ENCODE measurements at places on chromosomes 3 and 15.
A peak's percentile ranks its signal among the peaks of the same experiment; 100 is the strongest.

GRCh38 chr3:23162934-23163333 is 40.2 kb upstream of the UBE2E2 start:
- DNase-seq, result no peak

- no peak for DNase-seq
These were observed 666.0 kb upstream of the NR2F2 start for GRCh38 chr15:95664450-95664849.

- DNase-seq, result no peak
These were observed 112.8 kb upstream of the BCL6 start for GRCh38 chr3:187858041-187858440.

DNA sequence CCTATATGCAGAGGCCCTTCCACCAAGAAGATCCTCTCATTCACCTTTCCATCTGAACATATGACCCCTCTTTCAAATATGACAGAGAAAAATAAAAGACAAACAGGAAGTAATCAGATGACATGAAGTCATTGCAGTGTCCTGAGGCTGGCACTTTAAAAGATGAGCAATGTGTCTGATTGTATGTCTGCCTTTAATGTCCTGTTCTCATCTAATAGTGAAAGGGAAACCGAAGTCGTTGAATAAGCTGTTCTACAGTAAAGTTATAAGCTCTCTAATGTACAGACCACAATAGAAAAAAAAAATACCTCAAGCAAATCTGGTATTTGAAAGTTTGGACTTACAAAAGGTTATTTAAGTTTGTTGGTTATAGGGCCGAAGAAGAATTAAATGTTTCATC is 243.0 kb downstream of the CLSTN2 start:
- DNase-seq, result no peak

- DNase-seq, result no peak
These were observed 9.3 kb downstream of the ARHGEF26 start for GRCh38 chr3:154130540-154130939.

DNA sequence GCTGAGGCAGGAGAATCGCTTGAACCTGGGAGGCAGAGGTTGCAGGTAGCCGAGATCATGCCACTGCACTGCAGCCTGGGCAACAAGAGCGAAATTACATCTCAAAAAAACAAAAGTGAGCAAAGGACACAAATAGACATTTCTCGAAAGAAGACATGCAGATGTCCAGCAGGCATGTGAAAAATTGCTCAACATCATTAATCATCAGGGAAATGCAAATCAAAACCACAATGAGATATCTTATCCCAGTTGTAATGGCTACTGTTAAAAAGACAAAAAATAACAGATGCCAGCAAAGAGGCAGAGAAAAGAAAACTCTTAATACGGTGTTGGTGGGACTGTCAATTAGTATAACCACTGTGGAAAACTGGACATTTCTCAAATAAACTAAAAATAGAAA is 20.9 kb downstream of the ASB7 start:
- no peak for DNase-seq

DNA sequence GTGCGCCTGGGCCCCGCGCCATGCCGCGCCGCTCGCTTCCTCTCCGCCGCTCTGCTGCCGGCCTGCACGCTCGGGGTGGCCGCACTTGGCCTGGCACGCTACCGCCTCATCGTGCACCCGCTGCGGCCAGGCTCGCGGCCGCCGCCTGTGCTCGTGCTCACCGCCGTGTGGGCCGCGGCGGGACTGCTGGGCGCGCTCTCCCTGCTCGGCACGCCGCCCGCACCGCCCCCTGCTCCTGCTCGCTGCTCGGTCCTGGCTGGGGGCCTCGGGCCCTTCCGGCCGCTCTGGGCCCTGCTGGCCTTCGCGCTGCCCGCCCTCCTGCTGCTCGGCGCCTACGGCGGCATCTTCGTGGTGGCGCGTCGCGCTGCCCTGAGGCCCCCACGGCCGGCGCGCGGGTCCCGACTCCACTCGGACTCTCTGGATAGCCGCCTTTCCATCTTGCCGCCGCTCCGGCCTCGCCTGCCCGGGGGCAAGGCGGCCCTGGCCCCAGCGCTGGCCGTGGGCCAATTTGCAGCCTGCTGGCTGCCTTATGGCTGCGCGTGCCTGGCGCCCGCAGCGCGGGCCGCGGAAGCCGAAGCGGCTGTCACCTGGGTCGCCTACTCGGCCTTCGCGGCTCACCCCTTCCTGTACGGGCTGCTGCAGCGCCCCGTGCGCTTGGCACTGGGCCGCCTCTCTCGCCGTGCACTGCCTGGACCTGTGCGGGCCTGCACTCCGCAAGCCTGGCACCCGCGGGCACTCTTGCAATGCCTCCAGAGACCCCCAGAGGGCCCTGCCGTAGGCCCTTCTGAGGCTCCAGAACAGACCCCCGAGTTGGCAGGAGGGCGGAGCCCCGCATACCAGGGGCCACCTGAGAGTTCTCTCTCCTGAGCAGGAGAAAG is 951 bp downstream of the GPR62 start:
- DNase-seq, result peak; percentile 11

GRCh38 chr3:34858067-34858660 is 781.2 kb upstream of the ARPP21 start:
- no peak for DNase-seq

- peak; percentile 39 for DNase-seq
These were observed 106.7 kb upstream of the SNRPN start for GRCh38 chr15:24848050-24848449.

DNA sequence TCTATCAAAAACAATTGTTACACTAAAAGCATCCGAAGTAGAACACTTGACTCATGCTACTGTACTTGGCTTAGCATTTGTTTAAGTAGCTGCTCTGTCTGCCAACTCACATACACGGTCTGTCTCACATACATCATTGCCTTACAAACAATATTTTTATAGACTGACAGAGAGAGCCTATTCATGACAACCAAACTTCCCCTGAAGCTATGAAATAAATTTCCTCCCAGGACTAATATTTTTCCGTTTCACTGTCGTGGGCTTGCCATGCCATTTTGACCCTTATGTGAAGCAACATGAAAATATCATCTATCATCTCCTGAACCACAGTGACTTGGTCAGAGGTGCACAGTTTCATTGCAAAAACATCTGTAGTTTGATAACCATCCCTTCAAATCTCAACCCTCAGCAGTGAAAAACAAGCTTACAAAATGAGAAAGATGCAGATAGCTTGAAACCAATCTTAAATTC is 66.5 kb upstream of the PYGO1 start:
- DNase-seq, result no peak

DNA sequence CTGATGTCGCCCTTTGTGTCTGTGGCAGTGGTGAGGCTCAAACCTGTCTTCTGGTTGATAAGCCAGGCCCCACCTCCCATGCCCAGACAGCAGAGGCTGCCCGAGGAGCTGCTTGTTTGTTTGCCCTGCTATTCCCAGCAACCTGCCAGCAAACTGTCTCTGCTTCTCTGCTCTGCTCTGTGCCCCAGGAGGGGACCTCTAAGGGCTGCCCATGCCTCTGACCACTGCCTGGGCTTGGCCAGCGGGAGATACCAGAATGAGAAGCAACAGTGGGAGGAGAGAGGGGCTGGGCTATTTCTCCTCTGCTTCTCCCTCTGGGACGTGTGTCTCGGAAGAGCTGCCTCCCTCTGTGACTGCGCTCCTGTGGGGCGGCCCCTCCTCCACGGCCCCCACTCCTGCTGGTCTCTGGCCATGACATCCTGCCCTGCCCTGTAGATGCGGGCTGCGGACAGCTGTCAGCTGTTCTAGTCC is 213.1 kb downstream of the RPLP1 start:
- no peak for DNase-seq

GRCh38 chr3:121627622-121628021 is 33.1 kb downstream of the HCLS1 start:
- no peak for DNase-seq

GRCh38 chr3:111691293-111691909 is 96.3 kb upstream of the ZBED2 start:
- peak; percentile 36 for DNase-seq

- no peak for DNase-seq
These were observed 1189.5 kb downstream of the ZPLD1 start for GRCh38 chr3:103624271-103624670.

GRCh38 chr3:127678611-127679533 is 6.1 kb downstream of the ABTB1 start:
- no peak for DNase-seq

- DNase-seq, result no peak
These were observed 616.9 kb downstream of the ZIC1 start for GRCh38 chr3:148026009-148026588.

GRCh38 chr15:61682891-61683735 is 377.1 kb downstream of the VPS13C start:
- no peak for DNase-seq

GRCh38 chr3:89101921-89102320 is 5.5 kb upstream of the EPHA3 start:
- no peak for DNase-seq

- DNase-seq, result no peak
These were observed 6.9 kb upstream of the PPP1R2 start for GRCh38 chr3:195549931-195550519.

- no peak for DNase-seq
These were observed 59.6 kb upstream of the GLCE start for GRCh38 chr15:69100821-69101220.

- no peak for DNase-seq
These were observed 110.9 kb downstream of the IQSEC1 start for GRCh38 chr3:12962292-12962691.

- no peak for DNase-seq
These were observed 97.0 kb upstream of the SNRPN start for GRCh38 chr15:24857763-24858162.

DNA sequence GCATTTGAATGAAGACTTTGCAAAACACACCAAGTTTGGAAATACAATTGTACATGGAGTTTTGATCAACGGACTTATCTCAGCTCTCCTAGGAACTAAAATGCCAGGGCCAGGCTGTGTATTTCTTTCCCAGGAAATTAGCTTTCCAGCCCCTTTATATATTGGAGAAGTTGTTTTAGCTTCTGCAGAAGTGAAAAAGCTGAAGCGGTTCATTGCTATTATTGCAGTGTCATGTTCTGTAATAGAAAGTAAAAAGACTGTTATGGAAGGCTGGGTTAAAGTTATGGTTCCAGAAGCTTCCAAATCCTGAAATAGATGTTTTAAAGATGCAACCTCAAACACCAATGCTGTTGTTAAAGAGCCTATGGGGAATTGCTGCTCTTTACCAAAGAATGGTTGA is 11.5 kb downstream of the HTD2 start:
- DNase-seq, result no peak

DNA sequence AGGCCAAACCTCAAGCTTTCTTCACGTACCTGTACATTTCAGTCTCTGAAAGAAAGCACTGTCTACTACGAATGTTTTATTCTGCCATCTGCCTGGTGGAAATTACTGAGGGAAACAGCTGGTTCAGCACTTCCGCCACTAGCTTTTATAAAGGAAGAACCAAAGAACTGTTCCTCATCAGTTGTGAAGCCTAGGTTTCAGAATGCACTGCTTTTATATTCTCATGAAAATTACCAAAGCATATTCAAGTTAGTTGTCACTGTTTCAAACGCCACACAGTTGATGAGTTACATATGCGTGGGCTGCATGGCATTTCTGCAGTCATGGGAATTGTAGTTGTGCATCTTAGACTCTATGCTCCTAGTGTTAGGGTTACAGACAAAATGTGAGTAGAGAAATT is 21.5 kb upstream of the ZBTB38 start:
- DNase-seq, result no peak

- DNase-seq, result no peak
These were observed 71.2 kb downstream of the RORA start for GRCh38 chr15:61157933-61158332.

DNA sequence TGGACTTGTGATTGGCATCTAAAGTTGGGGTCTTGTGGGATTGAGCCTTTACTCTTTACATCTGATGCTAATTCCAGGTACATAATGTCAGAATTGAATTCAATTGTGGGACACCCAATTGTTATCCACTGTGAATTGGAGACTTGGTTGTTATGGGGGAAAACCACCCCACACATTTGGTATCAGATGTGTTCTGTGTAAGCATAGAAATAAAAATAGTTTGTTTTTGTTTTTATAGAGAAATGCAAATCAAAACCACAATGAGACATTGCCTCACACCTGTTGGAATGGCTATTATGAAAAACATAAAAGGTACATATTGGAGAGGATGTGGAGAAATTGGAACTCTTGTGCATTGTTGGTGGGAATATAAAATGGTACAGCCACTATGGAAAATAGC is 58.5 kb downstream of the CPA3 start:
- DNase-seq, result no peak

- no peak for DNase-seq
These were observed 74.3 kb upstream of the TSEN2 start for GRCh38 chr3:12409684-12410596.

DNA sequence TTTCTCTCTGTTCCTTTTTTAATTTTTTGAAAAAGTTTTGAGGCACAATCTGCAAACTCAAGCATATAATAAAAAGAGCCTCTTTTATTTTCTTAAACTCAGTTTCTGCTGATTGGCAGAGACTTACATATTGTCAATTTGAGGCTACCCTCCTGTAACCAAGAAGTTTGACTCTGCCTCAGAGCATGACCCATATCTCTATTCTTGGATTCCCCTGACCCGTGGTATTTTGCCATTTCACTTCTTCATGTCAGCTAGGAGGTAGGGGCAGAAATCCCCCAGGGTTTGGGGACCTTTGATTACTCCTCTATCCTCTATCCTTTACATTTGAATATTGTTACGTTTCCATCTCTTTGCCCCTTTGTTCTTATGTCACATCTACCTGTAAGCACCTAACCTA is 479.1 kb upstream of the ALCAM start:
- no peak for DNase-seq

DNA sequence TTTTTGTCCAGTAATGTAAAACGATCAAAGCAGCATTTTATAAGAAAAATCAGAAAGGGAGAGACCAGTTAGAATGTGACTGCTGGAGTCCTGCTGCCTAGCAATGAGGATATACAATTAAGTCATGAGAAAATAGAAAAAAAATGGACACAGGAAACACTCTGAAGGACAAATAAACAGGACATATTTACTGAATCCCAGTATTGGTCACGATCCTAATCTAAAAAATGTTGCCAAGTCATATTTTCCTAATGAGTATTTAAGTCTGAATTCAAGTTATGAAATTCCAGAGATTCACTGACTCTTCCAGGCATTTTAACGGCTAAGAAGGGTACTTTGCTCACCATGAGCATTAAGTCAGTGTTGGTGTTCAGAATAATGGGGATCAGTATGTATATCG is 154.3 kb upstream of the CCDC54 start:
- DNase-seq, result peak; percentile 3

GRCh38 chr15:41870689-41871081 is 23.2 kb downstream of the SPTBN5 start:
- peak; percentile 24 for DNase-seq

- no peak for DNase-seq
These were observed 135.3 kb downstream of the FNDC3B start for GRCh38 chr3:172174513-172175253.
